ENCODE measurements at places on chromosomes 7 and 10.

- no peak for DNase-seq
Measured at GRCh38 chr10:69499726-69500689, 48.7 kb downstream of the TSPAN15 start.

DNA sequence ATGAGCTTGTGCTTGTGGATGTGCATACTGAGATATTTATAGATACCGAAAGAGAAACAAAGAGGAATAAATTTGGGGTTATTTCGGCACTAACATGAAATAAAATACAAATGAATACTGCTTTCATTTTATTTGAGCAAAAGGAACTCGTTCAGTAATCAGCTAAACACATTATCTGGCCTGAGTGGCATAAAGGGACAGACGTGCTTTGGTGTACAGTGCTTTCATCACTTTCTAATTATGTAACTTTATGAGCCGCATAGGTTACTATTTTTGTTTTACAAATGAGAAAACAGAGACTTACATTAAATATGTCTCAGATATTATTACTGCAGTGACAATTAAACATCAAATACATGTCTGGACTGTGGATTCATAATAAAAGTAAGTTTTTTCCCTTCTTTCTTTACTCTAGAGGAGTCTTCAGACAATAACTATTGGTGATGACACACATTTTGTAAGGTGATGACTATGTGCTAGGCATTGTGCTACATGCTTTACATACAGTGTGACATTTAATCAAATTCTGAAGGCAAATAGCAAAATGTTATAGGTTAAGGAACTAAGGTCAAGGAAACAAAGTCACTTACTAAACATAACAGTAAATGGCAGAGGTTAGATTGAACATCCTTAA, 503.3 kb downstream of the SORCS1 start:
- DNase-seq: no peak

GRCh38 chr7:105387508-105388355, 989 bp downstream of the SRPK2 start:
- DNase-seq: peak; percentile 33

GRCh38 chr10:57815949-57816348, 451.7 kb downstream of the IPMK start:
- no peak for DNase-seq

DNA sequence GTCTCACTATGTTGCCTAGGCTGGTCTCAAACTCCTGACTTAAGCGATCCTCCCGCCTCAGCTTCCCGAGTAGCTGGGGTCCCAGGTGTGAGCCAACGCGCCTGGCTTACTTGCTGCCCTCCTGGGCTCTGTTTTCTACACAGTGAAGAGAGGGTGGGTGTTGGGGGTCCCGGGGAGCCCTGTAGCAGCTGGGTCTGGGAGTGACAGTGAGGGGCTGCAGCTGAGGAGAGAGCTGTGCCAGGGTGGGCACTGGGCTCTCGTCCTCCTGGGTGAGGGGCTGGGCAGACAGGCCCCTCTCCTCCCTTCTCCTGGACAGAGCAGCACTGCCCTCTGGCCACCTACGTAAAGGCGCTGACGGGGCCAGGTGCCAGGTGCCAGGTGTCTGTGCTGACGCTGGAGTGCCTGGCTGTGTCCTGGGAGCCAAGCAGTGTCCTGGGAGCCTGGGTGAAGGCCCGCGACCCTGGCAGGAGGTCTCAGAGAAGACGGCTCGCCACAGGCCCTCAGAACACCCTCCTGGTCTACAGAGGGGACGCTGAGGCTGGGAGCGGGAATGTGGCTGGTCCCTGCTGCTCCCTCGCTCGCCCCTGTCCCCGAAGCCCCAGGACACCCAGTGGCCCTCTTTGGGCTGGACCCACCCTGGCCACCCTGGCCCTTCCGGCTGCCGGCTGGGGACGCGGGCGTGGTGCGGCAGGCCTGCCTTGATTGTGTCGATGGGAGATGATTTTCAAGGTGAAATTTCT, 35.6 kb downstream of the UNCX start:
- no peak for DNase-seq

GRCh38 chr10:100878291-100878910, 34.4 kb upstream of the SLF2 start:
- DNase-seq: no peak

- DNase-seq: no peak
Measured at GRCh38 chr10:75654171-75654771, 222.8 kb downstream of the LRMDA start.

- no peak for DNase-seq
Measured at GRCh38 chr10:68208424-68209042, 23.4 kb downstream of the ATOH7 start.

DNA sequence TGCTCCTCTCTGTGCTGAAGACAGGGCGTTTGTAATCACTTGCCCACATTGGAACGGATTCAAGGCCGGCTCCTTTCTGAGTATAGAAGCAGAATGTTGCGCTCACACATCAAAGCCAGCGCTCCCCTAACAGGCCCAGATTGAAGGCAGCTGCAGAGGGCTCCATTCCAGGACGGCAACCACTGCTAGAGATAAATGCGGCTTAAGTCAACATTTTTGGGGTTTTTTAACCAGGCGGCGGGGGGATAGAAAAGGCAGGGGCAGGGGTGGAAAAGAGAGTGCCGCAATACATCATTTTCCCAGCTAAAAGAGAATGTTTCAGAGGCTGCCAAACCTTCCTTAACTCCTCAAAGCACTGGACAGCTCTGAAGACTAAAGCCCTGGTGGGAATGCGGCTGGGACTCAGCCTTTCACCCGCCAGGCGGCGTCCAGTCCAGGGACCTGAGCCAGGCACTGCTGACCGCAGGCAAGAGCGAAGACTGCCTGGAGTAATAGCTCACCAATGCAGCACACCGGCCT, 189.6 kb downstream of the TNS3 start:
- no peak for DNase-seq

DNA sequence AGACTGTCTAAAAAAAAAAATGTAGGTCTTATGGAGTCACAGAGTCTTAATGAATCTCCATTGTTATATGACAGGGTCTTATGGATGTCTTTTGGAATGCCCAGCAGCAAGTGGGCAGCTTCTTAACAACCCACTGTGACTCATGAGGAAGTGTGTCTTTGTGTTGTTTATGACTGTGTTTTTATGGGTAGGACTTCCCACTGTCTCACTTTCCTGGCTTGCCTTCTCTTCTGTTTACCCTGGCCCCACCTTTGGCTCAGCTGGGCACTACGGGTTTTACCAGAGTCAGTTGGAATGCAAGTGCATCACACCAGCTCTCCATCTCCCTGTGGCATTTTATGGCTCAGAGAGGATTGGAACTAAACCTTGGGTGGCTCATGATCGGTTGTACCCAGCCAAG, 580.5 kb downstream of the AUTS2 start:
- DNase-seq: no peak

DNA sequence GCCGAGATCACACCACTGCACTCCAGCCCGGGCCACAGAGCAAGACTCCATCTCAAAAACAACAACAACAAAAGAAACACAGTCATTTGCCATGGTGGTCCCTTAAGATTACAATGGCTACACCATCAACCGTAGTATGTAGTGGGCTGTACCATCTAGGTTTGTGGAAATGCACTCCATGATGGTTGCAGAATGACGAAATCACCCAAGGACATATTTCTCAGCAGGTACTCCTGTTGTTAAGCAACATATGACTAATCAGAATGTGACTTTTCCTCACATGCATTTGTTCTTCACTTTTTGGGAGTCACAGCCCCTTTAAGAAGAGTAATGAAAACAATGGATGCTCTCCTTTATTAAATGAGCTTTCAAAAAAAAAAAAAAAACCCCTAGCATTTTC, 11.0 kb downstream of the SVIL start:
- no peak for DNase-seq

GRCh38 chr7:33516568-33516967, 387.2 kb downstream of the BBS9 start:
- no peak for DNase-seq

GRCh38 chr10:97383159-97383558, 18.0 kb downstream of the RRP12 start:
- no peak for DNase-seq

- no peak for DNase-seq
Measured at GRCh38 chr10:132255489-132256344, 52.0 kb downstream of the STK32C start.

- no peak for DNase-seq
Measured at GRCh38 chr10:4844864-4845263, 18.9 kb downstream of the AKR1E2 start.

DNA sequence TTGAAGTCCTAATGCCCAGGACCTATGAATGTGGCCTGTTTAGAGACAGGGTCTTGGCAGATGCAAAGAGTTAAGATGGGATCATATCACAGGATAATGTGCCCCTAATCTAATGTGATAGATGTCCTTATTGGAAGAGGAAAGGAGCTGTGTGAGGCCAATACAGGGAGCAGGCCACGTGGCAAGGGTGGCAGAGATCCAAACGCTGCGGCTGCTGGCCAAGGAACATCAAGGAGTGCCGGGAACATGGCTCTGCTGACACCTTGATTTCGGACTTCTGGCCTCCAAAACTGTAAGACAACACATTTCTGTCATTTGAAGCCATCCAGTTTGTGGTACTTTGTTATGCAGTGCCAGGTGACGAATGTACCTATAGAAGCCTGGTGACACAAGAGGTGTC, 37.7 kb upstream of the EZH2 start:
- DNase-seq: no peak

GRCh38 chr10:127720142-127720541, 16.8 kb upstream of the FOXI2 start:
- DNase-seq: no peak

DNA sequence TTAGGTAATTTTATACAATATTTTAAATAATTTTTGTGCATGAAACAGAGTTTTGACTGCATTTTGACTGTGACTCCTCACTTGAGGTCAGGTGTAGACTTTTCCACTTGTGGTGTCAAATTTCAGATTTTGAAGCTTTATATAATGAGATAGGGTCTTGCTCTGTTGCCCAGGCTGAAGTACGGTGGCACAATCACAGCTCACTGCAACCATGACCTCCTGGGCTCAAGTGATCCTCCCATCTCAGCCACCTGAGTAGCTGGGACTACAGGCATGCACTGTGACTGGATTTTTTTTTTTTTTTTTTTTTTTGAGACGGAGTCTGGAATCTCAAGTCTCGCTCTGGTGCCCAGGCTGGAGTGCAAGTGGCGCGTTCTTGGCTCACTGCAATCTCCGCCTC, 74.9 kb downstream of the TCF7L2 start:
- no peak for DNase-seq

DNA sequence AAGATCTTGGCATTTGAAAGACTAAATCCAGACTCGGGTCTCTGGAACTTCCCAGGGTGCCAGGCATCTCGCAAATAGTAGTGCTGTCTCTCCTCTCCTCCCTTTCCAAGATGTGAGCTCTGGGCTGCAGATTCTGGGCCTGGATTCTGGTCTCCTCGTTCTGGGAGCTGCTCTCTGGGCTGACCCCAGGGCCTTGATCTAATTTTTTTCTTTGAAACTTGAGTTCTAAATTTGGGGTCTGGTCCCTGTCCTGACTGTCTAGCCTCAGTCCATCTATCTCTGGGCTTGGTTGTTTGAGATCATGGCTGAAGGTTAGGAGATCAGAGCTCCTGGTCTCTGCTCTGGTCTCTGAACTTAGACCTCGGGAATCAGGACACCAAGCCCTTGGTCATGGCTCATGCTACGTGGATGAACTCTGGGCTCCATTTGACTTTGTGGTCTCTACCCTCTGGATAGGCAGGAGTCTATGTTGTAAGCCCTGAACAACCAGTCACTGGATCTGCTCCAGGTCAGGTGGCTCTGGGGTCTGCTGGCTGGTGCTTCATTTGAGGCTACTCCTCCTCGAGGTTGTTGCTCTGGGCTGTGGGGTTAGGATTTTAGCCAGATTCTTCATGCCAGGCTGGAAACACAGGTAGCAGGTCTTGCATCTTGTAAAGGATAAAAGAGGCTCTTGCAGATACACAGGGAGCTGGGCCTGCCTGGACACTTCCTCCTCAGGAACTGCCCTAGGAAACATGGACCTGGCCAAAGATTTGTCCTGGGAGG, 8.0 kb upstream of the MBL2 start:
- DNase-seq: no peak

DNA sequence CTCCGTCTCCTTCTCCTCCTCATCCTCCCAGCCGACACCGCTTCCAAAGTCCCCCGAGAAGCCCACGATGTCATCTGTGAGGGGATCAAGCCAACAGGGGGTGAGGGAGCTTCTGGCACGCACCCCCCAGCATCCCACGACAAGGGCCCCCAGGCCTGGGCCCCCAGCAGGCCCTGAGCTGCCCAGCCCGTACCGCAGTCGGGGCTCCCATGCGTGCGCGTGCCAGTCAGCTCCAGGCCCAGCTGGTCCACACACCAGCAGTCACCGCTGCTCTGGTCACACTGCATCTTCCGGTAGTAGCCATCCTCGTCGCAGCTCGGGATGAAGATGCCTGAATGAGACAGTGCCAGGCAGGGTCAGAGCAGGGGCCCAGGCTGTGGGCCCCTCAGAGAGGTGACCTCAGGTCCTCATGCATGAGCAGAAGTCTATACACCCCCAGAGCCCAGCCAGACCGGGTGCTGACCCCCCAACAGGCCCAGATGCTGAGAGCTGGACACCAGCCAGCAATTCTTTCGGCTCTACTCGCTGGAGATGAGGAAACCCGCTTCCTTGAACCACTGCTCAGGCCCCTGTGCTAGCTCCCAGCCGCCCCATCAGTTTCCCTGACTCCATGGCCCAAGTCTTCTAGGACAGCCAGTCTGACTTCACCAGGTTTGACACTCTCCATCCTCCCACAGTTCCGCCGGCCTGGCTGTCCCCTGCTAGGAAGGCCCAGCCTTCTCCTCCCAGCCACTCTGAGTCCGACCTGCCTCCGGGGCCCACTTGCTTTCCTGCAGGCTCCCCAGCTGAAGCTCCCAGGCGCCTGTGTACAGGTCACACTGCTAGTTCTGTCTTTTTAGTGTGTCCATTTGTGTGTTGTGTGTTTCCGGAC, 25.3 kb downstream of the SPOCK2 start:
- no peak for DNase-seq

Measured in activated T-cell treated with anti-CD3 and anti-CD28 coated beads for 1 hour (primary cell).